ENCODE measurements at places on chromosomes 5 and 9.

DNA sequence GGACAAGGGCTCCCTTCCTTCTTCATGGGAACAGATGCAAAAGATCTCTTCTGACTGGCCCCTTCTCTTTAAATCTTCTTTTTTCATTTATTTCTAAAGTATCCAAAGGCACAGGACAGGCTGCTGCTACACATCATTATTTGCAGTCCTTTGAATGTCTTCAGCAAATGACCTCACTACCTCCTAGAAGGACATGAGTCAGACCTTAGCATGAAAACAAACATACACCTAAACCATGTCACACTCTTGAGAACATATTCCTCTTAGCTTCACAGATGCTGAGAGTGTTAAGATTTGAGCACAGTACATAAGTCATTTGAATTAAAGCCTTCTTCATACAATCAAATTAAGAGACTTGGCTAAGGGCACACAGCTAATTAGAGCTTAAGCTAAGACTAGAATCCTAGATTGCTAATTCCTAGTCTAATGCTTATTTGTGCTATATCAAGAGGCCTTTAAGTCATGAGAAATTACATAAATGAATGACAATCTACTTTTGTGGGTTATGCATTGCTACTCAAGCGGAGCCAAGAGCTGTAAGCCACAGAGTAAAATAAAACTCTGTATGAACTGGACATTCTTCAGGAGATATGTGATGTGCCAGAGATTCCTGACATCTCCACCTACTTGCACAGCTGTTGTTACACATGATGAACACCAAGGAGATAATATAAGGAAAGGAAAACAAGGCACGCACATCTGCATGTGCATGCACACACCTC, 109.1 kb upstream of the PTGER4 start:
- no peak for DNase-seq

DNA sequence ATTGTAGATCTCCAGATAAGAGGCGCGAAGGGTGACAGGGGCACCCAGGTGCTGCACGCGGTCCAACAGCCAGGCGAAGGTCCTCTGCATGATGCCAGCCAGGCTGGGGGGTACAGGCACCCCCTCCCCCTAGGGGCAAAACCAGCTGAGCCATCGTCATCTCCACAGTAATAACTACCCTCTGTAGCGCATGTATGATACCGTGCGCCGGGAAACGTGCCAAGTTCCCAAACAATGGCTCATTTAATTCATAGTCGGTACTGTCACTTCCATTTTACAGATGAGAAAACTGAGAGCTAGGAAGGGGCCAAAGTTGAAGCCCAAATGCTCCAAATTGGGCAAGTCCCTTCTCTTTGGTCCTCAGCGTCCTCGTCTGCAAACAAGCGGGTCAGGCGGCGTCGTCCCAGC, 1.5 kb downstream of the KIF12 start:
- no peak for DNase-seq

DNA sequence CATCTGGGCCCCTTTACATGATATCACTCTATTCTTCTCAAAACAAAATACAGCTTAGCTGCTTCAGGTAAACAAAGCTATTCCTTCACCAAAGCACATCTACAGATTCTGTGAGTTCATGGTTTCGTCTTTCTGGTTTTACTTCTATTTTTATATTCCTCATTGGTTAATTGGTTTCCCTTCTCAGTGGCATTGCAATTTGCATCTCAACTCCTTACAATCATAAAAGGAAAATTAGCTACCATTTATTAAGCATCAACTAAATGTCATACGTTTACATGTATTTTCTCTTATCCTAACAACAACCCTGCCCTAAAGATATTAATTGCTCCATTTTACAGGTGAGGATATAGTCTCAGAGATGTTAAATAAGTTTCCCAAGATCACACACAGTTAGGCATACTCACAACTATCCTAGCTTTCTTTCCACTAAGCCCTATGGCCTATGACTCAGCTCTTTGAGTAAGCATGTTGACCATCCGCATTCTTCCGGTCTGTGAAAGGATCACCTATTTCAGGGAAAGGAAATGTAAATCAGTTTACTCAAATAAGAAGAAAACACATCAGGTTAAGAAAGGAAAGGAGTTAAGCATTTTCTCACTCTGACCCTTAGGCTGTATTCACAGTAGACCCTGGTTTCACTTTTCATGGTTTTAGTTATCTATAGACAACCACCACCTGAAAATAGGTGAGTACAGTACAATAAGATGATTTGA, 146.1 kb downstream of the CAAP1 start:
- DNase-seq = no peak

DNA sequence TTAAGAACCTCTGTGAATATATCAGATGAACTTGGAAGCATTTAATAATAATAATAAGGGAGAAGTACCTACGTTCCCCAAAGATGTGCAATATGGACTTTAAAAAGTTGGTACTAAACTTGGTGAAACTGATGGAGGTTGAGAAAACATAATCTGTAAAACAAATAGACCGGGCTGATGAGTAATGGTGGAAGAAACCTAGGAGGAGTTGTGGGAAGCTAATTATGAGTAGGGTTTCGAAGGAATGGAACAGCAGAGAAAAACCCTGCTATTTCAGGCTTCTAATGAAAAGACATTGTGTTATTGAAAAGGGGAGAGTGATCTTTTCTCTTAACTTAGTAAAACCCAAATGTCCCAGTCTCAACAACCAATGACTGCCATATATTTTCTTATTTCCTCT, 229.3 kb downstream of the PCSK1 start:
- DNase-seq = no peak

GRCh38 chr5:159100782-159101646, 1.3 kb upstream of the EBF1 start:
- DNase-seq = no peak

GRCh38 chr5:96668725-96669124, 6.5 kb downstream of the CAST start:
- no peak for DNase-seq

GRCh38 chr5:28542987-28543386, 1504.6 kb upstream of the CDH9 start:
- DNase-seq = no peak

DNA sequence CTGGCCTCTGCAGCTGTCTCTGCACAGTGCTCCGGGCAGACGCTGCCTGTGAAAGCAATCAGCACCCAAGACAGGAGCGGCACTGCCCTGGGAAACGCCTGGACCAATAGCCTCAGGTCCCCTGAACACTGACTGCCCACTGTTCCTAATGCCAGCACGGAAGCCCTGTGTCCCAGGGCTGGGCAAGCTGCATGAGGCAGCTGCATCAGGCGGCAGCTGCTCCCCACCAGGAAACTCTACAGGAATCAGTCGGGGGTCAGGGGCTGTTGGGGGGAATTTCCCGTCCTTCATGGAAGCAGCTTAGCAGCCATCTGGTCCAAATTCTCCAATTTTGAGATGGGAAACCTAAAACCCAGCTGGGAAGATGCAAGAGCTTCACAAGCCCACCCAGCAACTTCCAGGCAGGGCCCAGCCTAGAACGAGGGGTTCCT, 118.6 kb downstream of the VAV2 start:
- no peak for DNase-seq

- DNase-seq = no peak
These were observed 32.3 kb downstream of the ERCC6L2 start for GRCh38 chr9:95907794-95908193.

DNA sequence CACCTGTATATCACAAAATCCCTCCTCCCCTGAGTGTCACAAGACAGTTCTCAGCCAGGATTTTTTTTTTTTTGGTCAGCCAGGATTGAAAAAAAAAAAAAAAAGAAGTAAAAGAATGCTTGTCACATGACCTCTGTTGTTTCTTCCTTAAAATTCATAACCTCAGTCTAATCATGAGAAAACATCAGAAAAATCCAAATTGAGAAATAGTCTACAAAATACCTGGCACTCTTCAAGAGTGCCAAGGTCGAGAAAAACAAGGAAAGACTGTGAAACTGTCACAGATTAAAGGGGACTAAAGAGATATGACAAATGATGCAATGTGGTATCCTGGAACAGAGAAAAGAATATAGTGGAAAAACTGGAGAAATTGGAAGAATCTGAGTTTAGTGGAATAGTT, 58.5 kb upstream of the SUB1 start:
- no peak for DNase-seq

DNA sequence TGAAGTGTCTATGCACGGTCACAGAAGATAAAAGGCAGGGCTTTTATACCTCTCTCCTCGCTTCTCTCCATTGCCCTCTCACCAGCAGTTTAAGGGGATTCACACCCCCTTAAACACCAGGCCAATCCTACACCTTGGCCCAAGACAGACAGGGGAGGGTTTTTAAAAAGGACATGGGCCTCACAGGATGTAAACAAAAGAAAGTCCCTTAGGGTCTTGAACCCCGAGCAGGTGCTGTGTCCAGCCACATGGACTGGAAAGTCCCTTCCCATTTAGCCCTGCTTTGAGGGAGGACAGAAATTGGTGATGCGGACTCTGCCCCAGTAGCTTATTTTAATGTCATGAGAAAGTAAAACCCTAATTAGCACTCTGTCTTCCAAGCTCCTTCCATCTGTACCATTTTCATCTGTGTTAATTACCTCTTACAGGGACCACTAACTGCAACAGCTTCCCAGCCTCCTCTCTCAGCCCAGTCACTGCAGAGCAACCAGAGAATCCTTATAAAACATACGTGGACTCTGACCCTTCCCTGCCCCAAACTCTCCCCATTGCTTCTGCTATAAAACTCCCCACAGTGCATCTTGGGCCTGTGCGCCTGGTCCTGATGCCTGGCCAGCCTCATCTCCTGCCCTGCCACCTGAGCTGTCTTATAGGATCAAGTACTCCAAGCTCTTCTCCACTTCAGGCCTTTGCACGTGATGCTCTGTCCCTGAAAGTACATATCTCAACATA, 16.7 kb downstream of the WHRN start:
- DNase-seq = no peak

GRCh38 chr9:8867148-8867547, 1067.6 kb upstream of the DMAC1 start:
- no peak for DNase-seq

GRCh38 chr9:114583371-114584155, 4.0 kb upstream of the ATP6V1G1 start:
- DNase-seq = no peak

- DNase-seq = peak; percentile 46
These were observed 67.6 kb upstream of the NR5A1 start for GRCh38 chr9:124574534-124575375.

DNA sequence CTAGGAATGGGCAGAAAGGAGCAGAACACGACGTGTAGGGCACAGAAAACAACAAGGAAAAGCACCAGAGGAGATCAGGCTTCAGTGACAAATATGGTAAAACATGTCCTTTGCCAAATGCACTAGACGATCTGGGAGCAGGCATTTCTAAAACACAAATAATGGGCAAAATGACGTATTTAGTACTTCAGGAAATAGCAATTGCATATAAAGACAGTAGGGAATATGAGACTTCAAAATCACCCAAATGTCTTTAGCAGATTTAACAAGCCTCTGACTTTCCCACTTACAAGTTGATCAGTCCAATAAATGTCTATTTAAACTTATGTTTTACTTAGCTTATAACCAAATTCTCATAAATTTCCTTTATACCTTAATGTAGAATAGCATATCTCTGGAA, 969.6 kb upstream of the C9orf72 start:
- no peak for DNase-seq

DNA sequence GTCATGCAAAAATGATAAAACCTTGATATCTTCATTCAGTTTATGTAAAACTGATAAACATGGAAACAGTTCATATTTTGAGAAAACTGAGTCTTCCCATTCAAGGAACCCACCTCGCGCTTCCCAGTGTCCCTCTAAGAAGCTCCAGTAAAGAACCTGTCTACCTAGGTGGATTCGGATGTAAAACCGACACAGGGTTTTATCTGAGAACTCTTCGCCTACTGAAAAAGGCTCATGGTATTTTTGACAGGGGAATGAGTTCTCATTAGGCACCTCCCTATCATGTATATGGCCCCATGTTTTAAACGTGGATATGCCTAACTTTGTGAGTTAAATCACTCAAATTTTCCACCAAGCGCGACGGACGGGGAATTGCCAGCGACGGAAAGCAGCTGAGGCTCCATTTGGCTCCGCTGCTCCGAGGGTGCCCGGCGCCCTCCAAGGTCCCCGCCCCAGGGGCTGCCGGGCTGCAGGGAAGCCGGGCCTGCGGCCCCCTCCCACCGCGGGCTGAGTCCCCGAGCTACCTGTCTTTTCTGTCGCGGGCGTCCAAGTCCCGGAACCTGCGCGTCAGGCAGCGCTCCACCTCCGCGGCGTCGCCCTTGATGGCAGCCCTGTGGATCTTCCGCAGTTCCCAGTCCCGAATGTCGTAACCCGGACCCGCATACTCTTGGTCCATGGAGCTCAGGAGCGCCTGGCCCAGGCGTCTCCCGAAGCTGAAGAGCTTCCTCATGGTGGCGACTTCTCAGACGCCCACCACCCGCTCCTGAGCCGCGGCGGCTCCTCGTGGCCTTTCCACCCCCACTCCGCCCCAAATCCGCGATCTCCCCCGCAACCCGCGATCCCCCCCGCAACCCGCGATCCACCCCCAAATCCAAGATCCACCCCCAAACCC, 594 bp downstream of the ANKRD18A start:
- no peak for DNase-seq

GRCh38 chr5:172686539-172687390, 45.7 kb downstream of the NEURL1B start:
- no peak for DNase-seq

- no peak for DNase-seq
These were observed 430.9 kb downstream of the DMAC1 start for GRCh38 chr9:7368410-7369292.

GRCh38 chr9:127633216-127633862, 21.3 kb downstream of the STXBP1 start:
- DNase-seq = no peak

GRCh38 chr9:90860826-90861225, 59.2 kb downstream of the SYK start:
- DNase-seq = no peak

DNA sequence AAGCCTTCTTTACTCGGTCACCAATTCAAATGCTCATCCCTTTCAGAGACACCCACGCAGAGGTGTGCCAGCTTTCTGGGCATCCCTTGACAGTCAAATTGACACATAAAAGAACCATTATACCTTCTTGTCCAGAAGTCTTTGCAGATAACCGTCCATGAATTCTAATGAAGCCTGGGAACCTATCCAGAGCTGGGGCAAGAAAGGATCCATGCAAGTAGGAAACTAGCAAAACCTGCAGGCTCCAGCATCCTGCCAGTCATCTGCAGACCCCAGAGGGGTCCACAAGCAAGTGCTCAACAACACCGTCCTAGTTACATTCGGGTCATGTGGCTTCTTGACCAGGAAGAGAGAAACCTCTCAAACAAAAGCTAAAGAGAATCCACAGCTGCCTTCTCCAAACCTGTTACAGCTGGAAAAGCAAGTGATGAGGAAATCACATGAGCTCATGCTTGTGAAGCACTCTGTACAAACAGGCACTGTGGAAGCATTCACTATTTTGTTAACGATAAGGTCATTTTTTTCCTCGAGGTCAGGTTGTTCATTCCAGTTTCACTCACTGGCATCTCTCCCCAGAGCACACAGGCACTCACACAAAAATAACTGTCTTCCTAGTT, 80.2 kb upstream of the DMRT1 start:
- no peak for DNase-seq
